A549 (cell line): ENCODE measurements at places on chromosomes 4 and X.

DNA sequence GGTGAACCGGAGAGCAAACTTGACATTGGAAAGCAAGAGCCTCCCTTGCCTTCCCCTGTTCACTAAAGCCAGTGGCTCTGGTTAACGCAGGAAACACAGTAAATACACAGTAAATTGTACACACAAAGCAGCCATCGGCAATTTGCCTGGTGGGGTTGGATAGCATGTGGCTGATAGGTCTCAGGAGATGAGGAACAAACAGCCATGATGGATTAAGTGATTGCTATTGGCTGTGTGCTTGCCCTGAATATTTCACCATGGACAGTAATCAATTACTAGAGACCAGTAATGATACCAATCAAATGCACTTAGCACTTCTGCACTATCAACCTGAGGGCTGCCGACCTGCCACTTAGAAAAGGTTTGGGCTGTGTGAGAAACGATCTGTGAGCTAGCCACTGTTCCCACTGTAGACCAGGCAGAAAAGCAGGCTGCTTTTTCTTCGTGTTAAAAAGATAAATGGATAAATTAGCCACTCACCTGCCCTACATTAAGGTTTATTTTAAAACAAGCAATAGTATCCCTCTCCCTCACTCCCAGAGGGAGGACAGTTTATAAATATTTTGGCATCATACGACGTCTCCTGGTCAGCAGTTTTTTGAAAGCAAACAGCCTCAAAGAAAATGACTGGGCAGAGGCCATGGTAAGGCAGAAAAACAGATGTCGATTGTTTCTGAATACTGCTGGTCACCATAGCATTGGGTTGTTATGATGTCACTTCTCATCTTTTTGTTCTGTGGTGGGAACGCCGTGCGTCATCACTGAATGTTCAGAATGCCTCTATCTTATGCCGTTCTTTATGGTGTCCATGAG, 167.1 kb downstream of the MAML3 start:
- DNase-seq: no peak

GRCh38 chr4:75623026-75623425, 7.3 kb downstream of the CDKL2 start:
- DNase-seq: no peak

- peak; percentile 38 for DNase-seq
These were observed 38.2 kb downstream of the HPGDS start for GRCh38 chr4:94304365-94304971.

- no peak for DNase-seq
These were observed 100.2 kb upstream of the C1QTNF7 start for GRCh38 chr4:15327311-15328298.

DNA sequence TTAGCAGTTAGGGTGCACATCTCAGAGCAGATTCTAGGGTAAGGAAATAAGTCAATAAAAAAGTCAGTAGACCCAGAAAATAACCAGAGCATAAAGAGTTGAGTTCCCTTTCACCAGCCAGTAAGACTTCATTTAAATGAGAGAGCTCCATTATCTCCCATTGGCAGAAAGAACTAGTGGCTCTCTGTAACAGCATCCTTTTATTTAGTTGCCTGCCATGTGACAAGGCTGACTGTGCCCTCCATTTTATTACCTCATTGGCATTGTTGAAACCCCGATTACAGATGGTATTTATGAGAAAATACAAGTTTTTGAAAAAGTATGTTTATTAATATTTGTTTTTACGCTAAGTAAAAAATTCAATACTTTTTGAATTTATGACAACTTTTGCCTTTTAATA, 859.5 kb upstream of the NDST4 start:
- DNase-seq: no peak

GRCh38 chr4:43337707-43338106, 445.2 kb downstream of the GRXCR1 start:
- DNase-seq: no peak
